Right hindlimb (tissue), 1 donor: ENCODE measurements at places on chromosomes 4 and X.

DNA sequence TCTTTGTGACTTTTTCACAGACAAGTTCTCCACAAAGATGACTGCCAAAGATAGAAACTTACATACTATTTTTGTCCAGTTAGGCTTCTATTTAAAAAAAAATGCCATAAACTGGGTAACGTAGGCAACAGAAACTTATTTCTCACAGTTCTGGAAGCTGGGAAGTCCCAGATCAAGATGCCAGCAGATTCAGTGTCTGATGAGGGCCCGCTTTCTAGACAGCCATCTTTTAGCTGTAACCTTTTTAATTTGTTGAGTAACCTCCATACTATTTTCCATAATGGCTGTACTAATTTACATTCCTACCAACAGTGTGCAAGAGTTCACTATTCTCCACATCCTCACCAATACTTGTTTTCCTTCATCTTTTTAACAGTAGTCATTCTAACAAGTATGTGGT, 55.5 kb downstream of the ARHGEF38 start:
- DNase-seq: no peak

GRCh38 chr4:158255727-158256324, 45.5 kb downstream of the TMEM144 start:
- no peak for DNase-seq

DNA sequence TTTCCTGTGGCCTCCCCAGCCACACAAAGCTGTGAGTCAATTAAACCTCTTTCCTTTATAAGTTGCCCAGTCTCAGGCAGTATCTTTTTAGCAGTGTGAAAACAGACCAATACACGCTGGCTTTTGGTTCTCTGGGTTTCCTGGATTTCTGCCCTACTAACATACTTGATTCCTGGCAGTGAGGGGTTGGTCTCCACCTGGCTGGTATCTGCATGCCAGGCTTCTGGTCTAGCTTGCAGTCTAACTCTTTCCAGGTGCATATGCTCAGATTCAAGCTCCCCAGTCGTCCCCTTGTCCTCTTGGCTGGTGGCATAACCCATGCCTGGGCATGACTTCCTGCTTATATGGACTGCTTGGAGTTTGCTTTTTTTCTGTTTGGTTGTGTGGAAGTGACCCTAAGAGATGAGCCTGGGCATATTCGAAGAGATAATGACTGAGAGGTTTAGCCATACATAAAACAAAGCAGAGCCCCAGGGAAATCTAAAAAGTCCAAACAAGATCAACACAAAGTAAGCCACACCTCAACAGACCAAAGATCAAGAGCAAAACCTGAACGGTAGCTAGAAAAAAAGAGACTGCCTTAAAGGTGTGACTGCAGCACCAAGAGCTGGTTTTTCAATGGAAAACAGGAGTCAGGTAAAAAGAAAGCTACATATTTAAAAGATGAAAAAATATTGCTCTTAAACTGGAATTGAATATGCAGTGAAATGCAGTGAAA, 102.1 kb upstream of the STS start:
- no peak for DNase-seq

- DNase-seq: no peak
These were observed 60.6 kb downstream of the TNIP2 start for GRCh38 chr4:2695346-2696060.

DNA sequence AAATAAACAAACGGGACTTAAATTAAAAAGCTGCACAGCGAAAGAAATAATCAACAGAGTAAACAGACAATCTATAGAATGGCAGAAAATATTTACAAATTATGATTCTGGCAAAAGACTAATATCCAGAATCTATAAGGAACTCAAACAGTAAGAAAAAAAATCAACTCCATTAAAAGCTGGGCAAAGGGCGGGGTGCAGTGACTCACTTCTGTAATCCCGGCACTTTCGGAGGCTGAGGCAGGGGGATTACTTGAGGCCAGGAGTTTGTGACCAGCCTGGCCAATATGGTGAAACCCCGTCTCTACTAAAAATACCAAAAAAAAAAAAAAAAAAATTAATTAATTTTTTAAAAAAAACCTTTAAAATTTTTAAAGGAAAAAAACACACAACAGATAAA, 109.0 kb downstream of the ATP11C start:
- no peak for DNase-seq

DNA sequence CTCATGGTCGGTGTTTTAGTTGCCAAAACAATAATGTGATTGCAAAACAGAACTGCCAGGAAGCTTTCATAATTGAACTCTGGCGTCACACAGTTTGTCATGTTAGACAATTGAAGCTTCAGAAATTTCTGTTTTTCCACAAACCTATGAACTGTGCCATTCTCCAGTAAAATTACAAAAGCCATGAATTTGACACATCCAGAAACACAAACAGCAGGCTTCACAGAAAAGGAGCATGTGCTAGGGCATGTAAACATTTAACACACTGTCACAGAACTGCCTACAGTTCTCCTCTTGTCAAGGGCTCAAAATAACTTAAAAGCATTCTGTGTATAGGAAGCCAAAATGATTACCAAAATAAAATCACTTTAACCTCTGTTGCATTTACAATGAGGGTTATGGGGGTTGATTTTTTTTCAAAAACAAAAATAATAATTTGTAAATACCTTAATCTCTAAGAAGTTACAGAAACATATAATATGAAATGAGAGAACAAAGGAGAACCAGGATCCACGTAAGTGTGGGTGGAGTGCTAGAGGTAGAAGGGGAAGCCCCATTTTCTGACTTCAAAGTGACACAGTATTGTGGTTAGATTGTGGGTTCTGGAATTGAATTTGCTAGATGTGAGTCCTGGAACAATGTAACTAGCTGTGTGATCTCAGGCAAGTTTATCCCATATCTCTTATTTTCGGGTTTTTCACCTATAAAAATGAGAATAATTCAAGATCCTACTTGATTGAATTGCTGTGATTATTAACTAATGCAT, 295.0 kb downstream of the CENPC start:
- no peak for DNase-seq
